ENCODE measurements at places on chromosomes 4 and X. TPM values are rescaled to one million over a fixed set of nuclear protein-coding genes. Genes with fewer than 3 reads are reported as not detected.

GRCh38 chr4:153206534-153206933 lies 2.3 kb downstream of the TRIM2 start:
- H3K27me3 ChIP-seq = peaks cover 5% of the 10 kb centered on the region
- DNase-seq = peak; percentile 69
- H3K4me3 ChIP-seq = peak overlapping the region; percentile 79
- peaks cover 25% of the 10 kb centered on the region for H3K36me3 ChIP-seq
- peak overlapping the region; percentile 97 for H3K27ac ChIP-seq

MYOZ2 gene
- not detected for total RNA-seq

GAGE2A gene
- 0.83 TPM for total RNA-seq

HTRA3 gene
- total RNA-seq = 5.5 TPM

DNA sequence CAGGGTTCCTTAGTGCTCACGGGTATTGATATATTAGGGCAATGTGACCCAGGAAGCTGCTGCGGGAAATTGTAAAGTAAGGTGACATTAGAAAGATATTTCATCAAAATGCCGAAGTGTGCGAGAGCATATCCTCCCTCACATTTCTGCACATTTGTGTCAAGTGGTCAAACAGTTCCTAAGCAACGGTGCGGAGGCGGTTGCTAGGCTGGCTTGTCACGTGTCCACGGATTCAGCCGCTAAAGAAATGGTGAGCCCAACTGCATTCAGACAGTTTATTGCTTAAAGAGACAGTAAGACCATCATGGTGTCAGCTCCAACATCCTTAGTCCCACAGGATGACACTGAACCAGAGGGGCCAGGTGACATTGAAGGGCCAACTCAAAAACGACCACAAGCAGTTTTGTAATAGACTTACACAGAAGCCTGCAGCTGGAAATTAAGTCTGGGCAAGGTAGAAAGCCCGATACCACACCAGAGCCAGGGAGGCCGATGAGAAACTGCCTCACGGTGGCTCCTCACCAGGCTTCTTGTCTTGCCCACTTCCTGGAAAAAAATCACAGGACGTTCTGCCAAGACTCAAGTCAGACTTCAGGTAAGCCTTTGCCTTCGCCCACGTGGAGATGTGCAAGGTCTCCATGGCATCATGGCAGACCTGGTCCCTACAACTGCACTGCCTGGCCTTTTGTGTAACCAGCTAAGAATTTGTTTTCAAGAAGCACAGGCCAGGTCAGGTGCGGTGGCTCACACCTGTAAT lies 50.4 kb downstream of the USP11 start:
- no peaks in the 10 kb centered on the region for H3K36me3 ChIP-seq
- H3K27ac ChIP-seq = no peak overlapping the region
- H3K4me3 ChIP-seq = no peak overlapping the region

MOSPD2 gene
- total RNA-seq = 13.1 TPM

DNA sequence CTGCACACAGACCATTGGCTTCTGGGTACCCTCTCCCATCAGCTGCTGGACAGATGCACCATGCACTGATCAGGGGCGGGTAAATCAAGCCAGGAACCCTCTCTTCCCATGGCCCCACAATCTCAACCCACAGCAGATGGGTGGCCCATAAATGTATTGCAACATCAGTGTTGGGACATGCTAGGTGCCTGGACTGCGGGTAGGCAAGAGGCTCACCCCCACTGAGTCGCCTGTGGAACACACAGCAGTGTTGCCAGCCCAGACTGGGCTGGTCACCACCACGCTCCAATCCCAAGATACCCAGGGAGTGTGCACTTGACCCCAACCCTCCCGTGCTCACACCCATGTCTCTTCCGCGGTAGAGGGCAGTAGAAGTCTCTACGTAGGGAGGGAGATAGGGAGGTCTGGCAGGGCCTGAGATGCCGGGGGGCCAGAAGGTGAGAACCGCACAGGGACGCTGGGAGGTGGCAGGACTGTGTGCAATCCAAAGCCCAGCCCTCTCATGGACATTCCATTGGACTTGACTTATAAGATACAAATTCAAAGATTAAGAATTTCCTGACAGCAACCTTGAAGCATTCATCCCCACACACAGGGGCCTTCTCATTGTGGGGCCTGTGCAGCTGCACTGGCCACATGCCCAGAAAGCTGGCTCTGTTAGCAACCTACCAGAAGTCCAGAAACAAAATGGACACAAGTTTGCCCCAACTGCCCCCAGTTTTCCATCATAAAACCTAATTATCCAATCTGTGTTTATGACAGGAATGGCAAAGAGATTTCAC lies 183.7 kb downstream of the NSUN7 start:
- H3K27me3 ChIP-seq = no peaks in the 10 kb centered on the region
- H3K27ac ChIP-seq = no peak overlapping the region
- peaks cover 44% of the 10 kb centered on the region for H3K4me1 ChIP-seq
- no peaks in the 10 kb centered on the region for H3K36me3 ChIP-seq
- no peak overlapping the region for H3K4me3 ChIP-seq

DNA sequence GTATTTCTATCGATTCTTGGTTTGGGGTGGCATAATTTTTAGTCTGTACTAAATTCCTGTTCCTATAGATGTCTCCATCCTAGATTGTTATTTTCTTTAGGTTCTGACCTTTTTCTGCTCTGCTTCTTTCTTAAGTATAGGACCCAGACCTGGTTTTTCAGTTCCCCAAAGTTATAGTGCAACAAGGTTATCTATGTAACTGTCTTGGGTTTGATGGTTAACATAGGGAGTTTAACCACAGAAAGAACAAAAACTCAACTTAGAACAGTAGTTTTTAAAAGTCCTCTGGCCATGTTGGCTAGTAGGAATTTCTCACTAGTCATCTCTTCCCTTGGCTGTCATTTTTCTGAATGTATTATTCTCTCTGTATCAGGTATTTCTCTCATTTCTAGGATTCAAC lies 38.8 kb upstream of the MAD2L1 start:
- no peak overlapping the region for H3K4me3 ChIP-seq
- H3K27me3 ChIP-seq = no peaks in the 10 kb centered on the region
- no peak for DNase-seq
- H3K4me1 ChIP-seq = no peaks in the 10 kb centered on the region
- H3K36me3 ChIP-seq = no peaks in the 10 kb centered on the region
- no peak overlapping the region for H3K27ac ChIP-seq

KDR gene
- 87.2 TPM for total RNA-seq

RASGEF1B gene
- 6.9 TPM for total RNA-seq

DNA sequence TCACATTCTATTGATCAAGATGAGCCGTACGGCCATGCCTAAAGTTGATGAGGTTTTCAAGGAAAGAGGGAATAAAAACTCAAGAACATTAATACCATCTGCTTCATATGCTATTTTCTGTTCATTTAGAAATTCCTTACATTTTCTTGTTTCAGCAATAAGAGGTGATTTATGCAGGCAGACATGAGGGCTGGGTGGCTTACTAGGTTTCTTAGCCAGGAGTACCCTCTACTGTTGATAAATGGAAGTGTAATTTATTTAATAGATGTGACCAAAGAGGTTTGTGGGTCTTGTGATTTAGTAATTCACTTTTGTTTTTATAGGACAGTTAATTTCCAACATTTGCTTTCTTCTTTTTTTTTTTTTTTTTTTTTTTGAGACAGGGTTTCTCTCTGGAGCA lies 6.4 kb upstream of the SMIM9 start:
- H3K27ac ChIP-seq = no peak overlapping the region
- H3K27me3 ChIP-seq = peaks cover 3% of the 10 kb centered on the region
- H3K36me3 ChIP-seq = peaks cover 2% of the 10 kb centered on the region
- DNase-seq = no peak
- no peaks in the 10 kb centered on the region for H3K4me1 ChIP-seq

- peaks cover 29% of the 10 kb centered on the region for H3K36me3 ChIP-seq
- peak; percentile 30 for DNase-seq
- no peak overlapping the region for H3K4me3 ChIP-seq
Measured at GRCh38 chr4:38055566-38055965, 95.4 kb downstream of the PTTG2 start.

- no peak overlapping the region for H3K4me3 ChIP-seq
- H3K27ac ChIP-seq = no peak overlapping the region
- peaks cover 18% of the 10 kb centered on the region for H3K4me1 ChIP-seq
- no peaks in the 10 kb centered on the region for H3K36me3 ChIP-seq
- no peak for DNase-seq
Measured at GRCh38 chr4:131159261-131159660, 1989.8 kb upstream of the PCDH10 start.

CENPVL3 gene
- total RNA-seq = 3.3 TPM

DNA sequence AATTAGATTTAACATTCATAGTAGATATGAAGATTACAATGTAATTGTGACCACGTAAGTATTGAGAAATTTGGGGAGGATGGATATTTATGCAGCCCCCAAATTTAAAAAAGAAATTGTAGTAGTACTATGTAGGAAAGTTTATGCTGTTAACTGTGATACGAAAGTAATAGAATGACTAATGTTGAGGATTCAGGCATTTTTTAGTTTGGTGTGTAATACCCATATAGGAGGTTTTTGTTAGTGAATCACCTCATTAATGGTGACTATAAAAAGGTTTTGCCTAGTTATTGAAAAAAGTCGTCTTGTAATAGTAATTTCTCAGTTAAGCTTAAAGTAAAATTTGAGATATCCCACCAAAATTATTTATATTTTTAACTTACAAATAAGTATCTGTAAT lies 67.2 kb downstream of the SMARCAD1 start:
- no peak overlapping the region for H3K27ac ChIP-seq
- no peak overlapping the region for H3K4me3 ChIP-seq
- no peaks in the 10 kb centered on the region for H3K4me1 ChIP-seq
- H3K36me3 ChIP-seq = peaks cover 52% of the 10 kb centered on the region

- no peaks in the 10 kb centered on the region for H3K27me3 ChIP-seq
- no peaks in the 10 kb centered on the region for H3K4me1 ChIP-seq
- no peak for DNase-seq
- H3K36me3 ChIP-seq = no peaks in the 10 kb centered on the region
Measured at GRCh38 chrX:122584981-122585380, 599.1 kb upstream of the GRIA3 start.

DNA sequence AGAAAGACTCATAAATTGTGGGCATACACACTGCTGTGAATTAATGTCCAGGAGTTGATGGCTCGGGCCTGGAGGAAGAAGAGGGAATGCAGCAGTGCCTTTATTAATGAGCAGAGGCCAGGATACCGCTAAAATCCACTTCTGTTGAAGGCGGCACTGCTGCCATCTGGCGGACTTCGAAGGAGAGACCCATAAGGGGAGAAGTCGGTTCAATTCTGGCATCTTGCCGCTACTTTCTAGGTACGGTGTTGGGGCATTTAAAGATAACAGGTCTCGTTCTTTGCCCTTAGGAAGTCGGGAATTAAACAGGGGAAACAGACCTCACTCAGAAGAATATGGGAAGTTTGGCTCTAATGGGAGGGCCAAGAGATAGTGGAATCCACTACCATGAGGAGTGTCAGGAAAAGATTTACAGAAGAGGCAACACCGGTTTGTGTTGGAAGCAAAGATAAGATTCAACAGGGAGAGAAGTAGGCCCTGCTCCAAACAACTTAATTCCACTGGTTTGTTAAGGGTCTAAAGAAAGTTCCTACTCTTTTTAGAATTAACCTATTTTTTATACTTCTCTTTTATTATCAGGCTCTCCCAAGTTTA lies 133.6 kb upstream of the GIMD1 start:
- no peak overlapping the region for H3K27ac ChIP-seq
- no peak overlapping the region for H3K4me3 ChIP-seq
- peak; percentile 76 for DNase-seq
- no peaks in the 10 kb centered on the region for H3K27me3 ChIP-seq

DNA sequence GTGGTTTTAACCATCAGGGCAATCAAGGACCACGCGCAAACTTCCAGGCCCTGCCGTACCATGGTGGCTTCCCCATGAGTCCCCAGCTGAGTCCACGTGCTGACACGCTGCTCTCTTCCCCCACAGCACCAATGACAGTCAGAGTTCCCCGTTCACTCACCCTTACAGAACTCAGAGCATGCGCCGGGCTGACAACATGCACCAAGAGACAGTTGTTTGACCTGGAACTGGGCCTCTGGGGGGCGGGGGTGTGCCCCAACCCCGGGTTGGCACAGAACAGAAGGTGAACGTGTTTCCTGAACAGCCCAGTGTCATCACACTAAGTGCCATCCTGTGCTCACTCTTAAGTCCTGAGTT lies 29.4 kb downstream of the IRF2 start:
- no peak overlapping the region for H3K4me3 ChIP-seq
- peaks cover 89% of the 10 kb centered on the region for H3K4me1 ChIP-seq
- no peaks in the 10 kb centered on the region for H3K36me3 ChIP-seq
- DNase-seq = no peak
- H3K27ac ChIP-seq = no peak overlapping the region

FAAH2 gene
- total RNA-seq = 5.0 TPM

CBR4 gene
- total RNA-seq = 48.1 TPM

DNA sequence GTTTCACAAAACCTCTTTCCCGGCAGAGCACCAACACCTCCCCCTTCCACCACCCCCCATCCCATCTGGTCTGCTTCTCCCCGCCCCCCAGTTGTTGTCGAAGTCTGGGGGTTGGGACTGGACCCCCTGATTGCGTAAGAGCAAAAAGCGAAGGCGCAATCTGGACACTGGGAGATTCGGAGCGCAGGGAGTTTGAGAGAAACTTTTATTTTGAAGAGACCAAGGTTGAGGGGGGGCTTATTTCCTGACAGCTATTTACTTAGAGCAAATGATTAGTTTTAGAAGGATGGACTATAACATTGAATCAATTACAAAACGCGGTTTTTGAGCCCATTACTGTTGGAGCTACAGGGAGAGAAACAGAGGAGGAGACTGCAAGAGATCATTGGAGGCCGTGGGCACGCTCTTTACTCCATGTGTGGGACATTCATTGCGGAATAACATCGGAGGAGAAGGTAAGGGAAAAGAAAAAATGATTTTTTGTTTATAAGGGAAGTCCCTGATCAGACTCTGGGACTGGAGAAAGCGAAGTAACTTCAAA lies at the start of gene PDGFRA:
Gene PDGFRA (plus strand): TSS at position 333 of the 541 bp plus-strand sequence. CDS start 29,476 bp downstream, outside the sequence.
- H3K4me3 ChIP-seq = peak within 1 kb of the TSS; percentile 82
- peak; percentile 33 for DNase-seq
- H3K27me3 ChIP-seq = peaks cover 97% of the 10 kb centered on the region
- H3K27ac ChIP-seq = no peak within 1 kb of the TSS

- no peaks in the 10 kb centered on the region for H3K27me3 ChIP-seq
- peaks cover 50% of the 10 kb centered on the region for H3K4me1 ChIP-seq
- no peaks in the 10 kb centered on the region for H3K36me3 ChIP-seq
- DNase-seq = no peak
Measured at GRCh38 chrX:133650239-133650638, 234.9 kb upstream of the GPC4 start.

GRCh38 chr4:127741247-127741646 lies 11.0 kb downstream of the SLC25A31 start:
- DNase-seq = no peak
- no peak overlapping the region for H3K27ac ChIP-seq
- H3K4me3 ChIP-seq = no peak overlapping the region
- no peaks in the 10 kb centered on the region for H3K4me1 ChIP-seq
- peaks cover 7% of the 10 kb centered on the region for H3K36me3 ChIP-seq

DNA sequence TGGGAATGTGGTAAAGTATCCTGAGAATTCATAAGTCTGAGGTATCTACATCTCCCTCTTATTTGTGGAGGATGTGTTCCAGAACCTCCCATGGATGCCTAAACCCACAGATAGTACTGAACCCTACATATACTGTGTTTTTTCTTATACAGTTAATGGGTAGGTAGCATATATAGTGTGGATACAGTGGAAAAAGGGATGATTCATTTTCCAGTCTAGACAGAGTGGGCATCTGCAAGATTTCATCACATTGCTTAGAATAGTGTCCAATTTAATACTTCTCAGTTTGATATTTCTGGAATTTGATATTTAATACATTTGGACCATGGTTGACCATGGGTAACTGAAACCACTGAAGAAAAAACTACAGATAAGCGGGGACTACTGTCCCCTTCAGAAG lies 155.0 kb upstream of the ANKRD50 start:
- H3K27me3 ChIP-seq = no peaks in the 10 kb centered on the region
- no peak for DNase-seq
- H3K36me3 ChIP-seq = peaks cover 3% of the 10 kb centered on the region
- no peak overlapping the region for H3K4me3 ChIP-seq
- H3K27ac ChIP-seq = no peak overlapping the region

POU3F4 gene
- total RNA-seq = 3.6 TPM

CCDC149 gene
- total RNA-seq = 4.8 TPM

PPEF1 gene
- total RNA-seq = 1.2 TPM

NR0B1 gene
- 0.09 TPM for total RNA-seq
